Cortex of kidney (tissue), 1 donor: ENCODE measurements at places on chromosomes 5 and 9.

DNA sequence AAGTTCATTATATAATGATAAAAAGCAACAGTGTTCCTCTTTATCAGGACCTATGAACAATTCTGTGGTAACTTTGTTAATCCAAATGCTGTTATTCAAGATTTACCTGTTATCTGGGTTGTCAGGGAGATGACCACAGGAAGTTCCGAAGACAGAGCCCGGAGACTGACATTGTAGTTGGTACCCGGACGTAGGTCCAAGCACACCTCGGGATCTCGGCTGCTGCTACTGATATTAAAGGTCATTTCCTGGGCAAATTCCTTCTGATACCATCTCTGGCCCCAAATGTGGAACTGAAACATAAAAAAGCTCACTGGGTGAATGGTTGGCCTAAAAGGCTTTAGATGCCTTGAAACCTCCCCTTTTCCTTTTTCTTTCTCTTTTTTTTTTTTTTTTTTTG, 96.7 kb downstream of the SUSD1 start:
- DNase-seq, result no peak

- no peak for DNase-seq
These were observed 92.9 kb downstream of the PALM2AKAP2 start for GRCh38 chr9:109872901-109873300.

GRCh38 chr5:9924614-9925013, 294.5 kb upstream of the TAS2R1 start:
- no peak for DNase-seq

DNA sequence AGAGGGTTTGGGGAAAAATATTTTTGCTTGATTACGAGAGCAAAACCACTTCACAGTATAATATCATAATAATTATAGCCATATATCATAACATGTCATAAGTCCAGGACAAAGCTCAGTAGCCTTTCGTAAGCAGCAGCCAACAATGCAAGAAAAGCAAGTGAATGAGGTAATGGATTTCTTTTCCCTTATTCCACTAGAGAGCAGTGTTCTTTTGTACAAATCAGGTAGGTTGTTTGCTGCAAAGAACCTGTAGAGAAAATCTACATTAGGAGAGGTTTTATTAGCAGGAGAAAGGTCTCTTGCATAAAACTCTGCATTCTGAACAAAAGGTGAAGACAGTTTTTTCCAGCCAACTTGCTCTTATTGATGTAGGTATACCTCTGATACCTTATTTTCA, 1033.4 kb downstream of the TLE4 start:
- DNase-seq, result no peak

GRCh38 chr9:15485836-15486666, 24.7 kb downstream of the PSIP1 start:
- no peak for DNase-seq

- no peak for DNase-seq
These were observed 332.4 kb upstream of the BRINP1 start for GRCh38 chr9:119701651-119702050.

DNA sequence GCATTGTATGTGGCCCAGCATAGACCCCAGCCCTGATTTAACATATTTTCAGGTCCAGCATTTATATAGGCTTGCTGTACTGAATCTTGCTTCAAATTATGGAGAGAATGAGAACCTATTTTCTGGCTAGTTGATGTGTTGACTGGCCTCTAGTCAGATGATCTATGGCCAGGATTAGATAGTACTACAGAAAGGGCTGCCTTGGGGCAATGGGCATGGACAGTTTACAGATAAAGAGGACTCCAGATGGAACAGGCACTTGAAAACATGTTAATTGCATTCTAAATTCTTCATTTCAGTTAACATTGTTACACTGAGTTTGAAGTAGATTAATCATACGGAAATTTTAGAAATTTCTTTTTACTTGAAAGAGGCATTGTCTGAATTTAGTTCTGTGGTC, 61.5 kb downstream of the RAB14 start:
- DNase-seq, result no peak

GRCh38 chr5:139177809-139178588, 20.2 kb downstream of the SIL1 start:
- DNase-seq, result no peak

DNA sequence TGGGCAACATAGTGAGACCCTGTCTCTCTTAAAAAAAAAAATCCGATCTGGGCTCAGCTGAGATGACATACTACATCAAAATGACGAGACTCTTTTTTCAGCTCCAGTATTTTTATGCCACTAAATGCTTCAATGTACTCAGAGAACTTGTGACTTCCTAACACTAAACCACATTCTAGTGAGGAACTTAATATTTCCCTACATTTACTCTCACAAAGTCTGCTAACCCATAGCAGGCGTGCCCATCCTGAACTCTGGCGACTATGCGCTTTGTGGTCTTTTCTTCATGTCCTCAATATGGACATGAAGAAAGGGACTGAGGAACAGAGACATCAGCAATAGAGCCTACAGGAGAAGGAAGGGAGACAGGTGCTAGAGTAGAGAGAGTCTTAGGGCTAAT, 41.3 kb downstream of the ITK start:
- DNase-seq, result no peak

DNA sequence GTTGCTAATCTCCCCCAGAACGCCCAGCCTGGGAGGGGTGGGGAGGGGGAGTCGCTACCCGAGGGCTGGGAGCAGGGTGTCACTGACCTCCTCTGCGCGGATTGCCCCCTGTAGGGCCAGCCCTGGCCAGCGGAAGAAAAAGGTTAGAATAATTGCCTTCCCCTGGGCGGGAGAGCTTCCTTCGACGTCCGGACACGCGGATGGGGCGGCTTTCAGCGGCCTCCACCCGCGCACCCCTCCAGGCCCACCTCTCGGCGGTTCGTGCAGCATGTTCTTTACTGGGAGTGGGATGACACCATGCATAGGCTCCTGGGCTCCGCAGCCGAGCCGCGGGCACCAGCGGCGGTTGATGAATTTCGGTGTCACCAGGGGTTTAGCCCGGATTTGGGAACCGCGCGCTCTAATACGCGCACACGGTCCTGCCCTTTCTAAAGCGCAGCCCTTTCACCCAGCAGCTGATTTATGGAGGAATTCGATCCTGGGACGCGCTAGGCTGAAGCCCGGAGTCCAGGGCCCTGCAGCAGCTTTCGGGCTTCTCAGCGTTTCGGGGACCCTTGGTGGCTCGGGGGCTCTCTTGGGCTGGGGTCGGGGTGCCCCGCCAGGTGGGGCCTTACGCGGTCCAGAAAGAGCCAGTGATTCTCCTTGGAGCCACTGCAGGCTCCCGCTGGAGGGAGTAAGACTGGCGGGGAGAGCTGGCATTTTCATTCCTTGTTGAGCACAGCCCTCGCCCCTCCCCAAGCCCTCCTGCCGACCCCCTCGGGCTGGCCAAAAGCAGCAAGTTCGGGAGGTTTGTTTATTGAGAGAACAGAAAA, 10.1 kb downstream of the LMX1B start:
- DNase-seq, result no peak

DNA sequence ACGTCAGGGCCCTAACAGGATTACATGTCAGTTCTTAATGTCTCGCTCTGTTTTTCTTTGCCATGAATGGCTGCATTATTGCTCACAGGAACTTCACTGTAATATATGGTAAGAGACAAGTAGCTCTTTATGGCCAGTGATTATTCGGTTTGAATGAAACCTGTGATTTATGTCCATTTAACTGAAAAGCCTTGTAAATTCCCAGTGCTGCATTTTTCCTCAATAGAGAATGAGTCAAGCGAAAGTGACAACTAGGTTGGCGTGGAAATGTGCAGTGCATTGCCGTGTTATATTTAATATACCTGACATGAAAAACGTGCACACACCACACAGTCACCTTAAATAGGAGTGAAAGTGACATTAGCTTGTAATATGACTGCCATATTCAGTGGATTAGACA, 163.1 kb downstream of the PBX3 start:
- no peak for DNase-seq

DNA sequence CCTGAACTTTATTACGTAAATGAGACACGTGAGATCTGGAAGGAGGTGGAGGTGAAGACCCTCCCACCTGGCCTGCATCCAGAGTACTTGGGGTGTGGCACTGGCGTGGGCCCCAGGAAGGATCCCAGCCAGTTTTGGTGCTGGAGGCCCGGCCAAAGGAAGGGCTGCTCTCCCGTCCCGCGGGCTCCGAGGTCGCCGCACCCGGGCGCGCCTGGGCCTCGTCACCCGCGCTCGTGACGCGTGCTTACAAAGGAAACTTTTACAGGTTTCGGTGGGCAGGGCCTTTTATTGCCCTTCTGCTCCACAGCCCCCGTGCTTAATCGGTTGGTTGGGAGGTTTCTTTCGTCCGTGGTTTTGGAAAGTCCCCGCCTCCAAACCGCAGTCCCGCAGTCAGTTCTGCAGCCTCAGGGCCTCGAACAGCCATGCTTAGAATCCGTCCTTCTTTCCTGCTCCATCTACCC, 29.2 kb downstream of the CDKN2A start:
- no peak for DNase-seq

DNA sequence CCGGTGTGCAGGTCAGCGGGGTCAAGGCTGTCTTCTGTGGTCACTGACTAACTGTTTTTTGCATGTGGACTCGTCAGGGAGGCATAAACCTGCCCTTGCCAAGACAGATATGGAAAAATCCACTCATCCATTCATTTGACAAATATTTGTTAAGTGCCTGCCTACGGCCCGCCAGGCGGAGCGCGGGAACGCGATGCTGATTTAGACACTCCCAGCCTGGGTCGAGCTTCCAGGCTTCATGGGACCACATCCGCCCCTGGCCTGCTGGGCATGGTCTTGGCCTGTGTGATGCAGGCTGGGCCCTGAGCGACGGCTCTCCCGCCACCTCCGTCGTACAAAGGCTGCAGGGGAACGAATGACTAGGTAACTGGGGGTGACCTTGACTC, 18.1 kb downstream of the MYMK start:
- no peak for DNase-seq

DNA sequence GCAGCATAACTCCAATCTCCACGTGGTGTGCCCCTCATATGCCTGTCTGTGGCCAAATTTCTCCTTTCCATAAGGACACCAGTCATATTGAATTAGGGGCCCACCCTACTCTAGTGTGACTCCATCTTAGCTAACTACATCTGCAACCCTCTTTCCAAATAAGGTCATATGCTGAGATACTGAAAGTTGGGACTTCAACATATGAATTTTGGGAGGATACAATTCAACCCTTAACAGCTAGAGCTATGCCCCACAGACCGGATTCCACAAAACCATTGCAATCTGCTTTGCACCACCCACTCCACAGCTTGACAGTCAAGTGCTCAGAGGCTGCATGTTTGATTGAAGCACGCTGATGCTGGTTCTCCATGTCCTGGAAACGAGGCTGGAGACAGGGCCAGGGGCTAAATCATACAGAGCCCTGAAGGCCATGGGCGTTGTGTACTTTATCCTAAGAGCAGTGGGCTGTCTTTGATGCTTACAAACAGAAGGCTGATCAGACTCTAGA, 122.8 kb downstream of the MTX3 start:
- no peak for DNase-seq

- no peak for DNase-seq
These were observed 368.5 kb downstream of the NTRK2 start for GRCh38 chr9:85038061-85038460.

DNA sequence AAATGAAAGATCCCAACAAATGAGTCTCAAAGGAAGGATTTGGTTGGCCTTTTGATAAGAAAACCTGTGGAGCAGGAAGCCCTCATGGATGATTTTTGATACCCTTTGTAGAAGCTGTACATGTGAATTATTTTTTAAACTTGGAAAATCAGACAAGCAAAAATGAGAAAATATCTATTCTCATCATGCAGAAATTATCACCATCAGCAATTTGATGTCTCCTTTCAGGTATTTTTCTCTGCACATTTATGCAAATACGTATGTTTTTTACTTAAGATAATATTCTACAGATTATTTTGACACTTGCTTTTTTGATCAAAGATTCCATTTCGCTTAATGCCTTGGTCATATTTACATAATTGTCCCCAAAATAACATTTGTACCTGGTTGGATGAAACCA, 7.2 kb downstream of the BTNL9 start:
- no peak for DNase-seq

- DNase-seq, result no peak
These were observed 870.7 kb upstream of the CDH10 start for GRCh38 chr5:25515525-25515924.

DNA sequence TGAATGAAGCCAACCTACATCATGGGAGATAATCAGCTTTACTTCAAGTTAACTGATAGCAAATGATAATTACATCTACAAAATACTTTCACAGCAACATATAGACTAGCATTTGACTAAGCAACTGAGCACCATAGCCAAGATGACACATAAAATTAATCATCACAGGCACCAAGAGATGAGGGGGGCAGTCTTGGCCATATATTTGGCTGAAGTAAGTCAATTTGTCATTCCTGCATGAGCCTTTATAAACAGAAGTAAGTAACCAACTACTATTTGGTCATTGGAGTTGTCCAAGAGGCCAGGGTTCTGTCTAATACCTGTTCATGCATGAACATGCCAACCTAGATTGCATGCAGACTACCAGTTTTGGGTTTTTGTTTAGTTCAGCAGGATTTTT, 53.6 kb downstream of the PDCD1LG2 start:
- no peak for DNase-seq

DNA sequence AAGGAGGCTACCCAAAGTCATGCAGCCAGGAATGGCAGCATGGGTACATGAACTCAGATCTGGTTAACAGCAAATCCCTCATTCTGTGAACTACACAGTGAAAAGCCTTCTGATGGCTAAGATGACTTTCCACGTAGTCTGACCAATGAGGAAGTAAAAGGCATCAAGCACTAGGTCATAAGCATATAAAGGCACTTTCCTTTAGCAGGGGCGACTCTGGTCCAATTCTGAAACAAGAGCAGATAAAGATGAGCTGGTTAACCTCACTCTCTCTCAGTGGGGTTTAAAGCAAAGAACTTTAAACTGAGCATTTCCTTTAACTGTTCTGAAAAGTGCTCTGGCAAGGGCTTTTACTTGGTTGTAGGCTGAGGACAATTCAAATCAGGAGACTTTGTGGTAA, 21.1 kb downstream of the PSMB7 start:
- DNase-seq, result no peak

GRCh38 chr9:88767504-88767790, 223.8 kb upstream of the S1PR3 start:
- DNase-seq, result no peak

DNA sequence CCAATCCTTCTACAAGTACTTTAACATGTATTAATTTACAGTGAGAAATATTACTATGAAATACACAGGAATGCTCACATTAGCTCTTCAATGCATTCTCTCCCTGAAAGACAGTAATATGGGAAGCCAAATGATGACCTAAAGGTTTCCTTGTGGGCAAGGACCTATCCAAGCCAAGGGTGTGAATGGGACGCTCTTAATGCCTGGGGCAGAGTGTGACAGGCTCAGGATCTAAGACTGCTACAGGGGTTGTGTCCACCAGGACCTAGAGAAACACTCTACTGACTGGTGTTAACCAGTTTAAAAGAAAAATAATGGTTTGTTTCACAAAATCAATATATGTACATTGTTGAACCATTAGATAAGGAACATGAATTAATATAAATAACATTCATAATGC, 158.7 kb downstream of the FGF1 start:
- no peak for DNase-seq

GRCh38 chr9:34550681-34551270, 28.0 kb upstream of the ENHO start:
- DNase-seq, result no peak
